Large intestine (tissue), 12 donors: ENCODE measurements at places on chromosomes 5 and 9.

DNA sequence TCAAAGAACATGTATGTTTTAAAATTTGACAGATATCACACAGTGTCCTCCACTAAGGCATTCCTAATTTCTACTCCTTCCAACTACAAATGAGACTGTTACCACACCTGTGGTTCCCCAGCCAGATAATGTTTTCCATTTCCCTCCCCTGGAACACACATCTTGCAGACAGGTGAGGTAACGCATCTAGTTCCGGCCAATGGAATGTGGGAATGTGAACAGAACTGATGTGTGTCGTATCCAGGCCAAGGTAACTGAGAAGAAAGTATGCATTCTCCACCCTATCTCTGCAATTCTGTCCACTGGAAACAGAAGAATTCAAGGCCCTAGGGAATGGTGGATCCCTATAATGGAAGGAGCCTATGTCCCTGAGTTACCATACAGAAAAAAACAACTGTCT is 19.9 kb upstream of the NR4A3 start:
- no peak for DNase-seq

DNA sequence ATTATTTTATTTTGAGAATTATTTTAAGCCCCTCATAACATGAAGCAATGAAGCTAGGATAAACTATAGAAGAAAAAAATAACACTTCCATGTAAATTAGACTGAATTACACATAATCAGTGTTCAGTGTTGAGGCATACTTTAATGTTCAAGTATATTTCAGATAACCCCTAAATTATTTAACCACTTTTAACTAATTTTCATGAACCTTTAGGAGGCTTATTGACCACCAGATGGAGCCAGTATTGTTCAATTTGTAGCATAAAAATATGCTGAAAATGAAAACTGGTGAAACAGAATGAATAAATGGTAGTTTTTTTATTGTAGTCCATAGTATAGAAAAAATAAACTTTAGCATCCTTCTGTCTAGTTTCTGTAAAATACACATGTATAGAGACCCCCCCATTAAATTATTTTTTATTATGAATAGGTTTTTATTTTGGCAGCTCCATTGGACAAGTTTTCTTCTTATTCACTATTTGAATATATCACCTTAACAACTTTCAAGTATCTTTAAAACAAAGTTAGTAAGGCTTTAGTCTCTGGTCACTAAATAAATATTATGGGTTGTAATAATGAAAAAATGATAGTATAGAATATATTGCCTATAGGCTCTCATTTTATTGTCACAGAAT is 190.1 kb downstream of the CWC27 start:
- no peak for DNase-seq

- DNase-seq, result no peak
Observed at GRCh38 chr5:96595300-96596090, 66.7 kb upstream of the CAST start.

GRCh38 chr5:74040811-74041491 is 415.0 kb downstream of the ARHGEF28 start:
- DNase-seq, result no peak

DNA sequence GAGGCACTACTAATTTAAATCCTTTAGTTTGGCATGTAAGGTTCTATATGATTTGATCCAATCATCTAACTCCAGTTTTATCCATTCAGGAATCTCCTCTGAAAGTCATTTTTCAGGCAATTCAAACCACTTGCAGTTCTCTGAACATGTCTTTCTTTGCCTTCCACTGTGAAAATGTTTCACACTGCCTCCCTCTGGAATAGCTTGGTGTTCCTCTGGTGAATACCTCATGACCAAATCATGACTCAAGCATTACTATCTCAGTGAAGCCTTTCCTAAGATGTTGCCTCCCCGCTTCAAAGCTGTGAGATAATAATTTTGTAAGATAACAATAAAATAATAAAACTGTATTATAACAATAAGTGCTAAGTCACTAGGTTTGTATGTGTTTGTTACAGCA is 981.1 kb downstream of the DTWD2 start:
- no peak for DNase-seq

DNA sequence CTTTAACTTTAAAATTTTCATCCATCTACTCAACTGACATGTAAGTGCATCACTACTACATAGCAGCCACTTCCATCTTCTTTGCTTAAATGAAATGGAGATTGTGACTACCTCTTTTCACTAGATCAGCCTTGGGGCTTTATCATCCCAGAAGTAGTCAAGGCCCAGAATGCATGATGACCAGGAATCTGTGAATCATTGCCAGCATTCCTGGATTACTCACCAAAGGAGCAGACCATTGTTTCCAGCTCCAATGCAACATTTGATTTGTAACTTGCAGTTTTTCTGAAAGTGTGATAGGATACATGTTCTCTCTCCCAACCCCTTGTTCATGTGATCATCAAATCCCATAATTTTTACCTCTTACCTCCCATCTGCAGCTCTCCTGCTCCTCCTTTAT is 65.1 kb downstream of the PLPPR1 start:
- DNase-seq, result no peak

DNA sequence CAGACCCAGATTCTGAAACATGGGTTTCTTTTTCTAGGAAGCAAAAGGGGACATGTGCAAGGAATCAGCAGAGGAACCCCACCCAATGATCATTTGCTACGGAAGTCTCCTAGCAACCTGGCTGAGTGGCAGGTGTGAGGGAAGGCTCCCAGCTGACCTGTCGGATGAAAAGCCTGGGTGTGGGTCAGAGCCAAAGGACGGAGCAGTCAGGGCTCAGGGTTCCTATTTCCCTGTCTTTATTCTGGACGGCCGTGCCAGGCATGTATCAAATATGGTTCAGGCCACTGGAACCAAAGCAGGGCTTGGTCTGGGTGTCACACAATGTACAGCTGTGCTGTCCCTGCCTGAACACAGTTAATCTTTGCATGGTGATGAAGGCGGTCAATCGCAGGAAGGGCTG is 20.1 kb downstream of the STK10 start:
- DNase-seq, result no peak

GRCh38 chr5:148887123-148887881 is 60.9 kb downstream of the ADRB2 start:
- no peak for DNase-seq

DNA sequence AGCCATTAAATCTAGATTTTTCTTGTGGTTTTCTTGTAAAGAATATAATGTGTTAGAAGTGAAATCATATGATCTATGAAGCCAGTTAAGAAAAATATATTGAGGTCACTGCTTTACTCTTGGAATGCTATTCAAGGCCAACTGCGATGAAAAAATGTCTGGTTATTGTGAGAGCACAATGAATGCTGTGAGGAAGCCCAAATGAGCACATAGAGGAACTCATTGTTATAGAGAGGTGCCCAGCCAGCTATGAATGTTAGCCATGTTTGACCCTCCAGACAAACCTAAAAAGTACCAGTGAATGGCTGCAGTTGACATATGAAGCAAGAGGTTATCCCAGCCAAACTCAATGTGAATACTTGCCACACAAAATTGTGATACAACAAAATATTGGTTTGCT is 359.8 kb upstream of the FAM174A start:
- no peak for DNase-seq

GRCh38 chr5:135895474-135896006 is at the start of gene IL9:
Gene IL9 (minus strand): TSS chr5:135895841. CDS start chr5:135895816, 25 bp downstream.
- no peak for DNase-seq

DNA sequence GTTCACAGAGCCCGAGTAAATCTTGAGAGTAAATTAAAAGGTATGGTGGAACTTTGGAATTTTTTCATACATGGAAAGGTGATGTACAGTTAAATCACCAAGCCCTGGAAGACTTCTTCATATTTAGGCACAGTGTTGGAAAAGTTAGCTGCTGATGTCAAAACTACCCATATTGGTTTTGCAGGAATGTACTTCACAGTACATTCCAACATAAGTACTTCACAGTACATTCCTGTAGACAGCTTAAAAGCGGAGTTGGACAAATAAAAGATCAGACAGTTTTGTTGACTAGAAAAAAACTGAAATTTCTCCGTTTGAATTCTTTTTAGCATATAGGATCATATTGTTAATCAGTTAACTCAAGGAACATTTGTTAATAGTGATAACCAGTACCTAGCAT is 1.8 kb downstream of the RANBP17 start:
- DNase-seq, result no peak

- DNase-seq, result no peak
Observed at GRCh38 chr5:125463466-125464092, 717.1 kb upstream of the ZNF608 start.

DNA sequence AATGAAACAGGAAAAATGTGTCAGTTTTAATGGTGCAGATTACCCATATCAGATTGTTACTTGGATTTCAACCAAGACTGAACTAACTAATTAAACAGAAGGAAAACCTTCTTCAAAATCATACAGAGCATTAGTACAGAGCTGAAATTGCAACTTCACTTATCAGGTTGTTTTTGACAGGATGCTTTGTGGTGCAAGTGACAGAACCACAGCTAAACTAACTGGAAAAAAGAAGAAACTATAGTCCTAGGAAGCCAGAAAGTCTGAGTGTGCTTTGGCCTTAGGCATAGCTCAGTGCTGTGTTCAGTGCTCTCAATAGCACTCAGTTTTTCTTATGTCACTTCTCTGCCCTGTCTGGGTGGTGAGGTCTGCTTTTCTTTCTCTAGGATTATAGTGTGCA is 267.4 kb downstream of the CHSY3 start:
- no peak for DNase-seq

DNA sequence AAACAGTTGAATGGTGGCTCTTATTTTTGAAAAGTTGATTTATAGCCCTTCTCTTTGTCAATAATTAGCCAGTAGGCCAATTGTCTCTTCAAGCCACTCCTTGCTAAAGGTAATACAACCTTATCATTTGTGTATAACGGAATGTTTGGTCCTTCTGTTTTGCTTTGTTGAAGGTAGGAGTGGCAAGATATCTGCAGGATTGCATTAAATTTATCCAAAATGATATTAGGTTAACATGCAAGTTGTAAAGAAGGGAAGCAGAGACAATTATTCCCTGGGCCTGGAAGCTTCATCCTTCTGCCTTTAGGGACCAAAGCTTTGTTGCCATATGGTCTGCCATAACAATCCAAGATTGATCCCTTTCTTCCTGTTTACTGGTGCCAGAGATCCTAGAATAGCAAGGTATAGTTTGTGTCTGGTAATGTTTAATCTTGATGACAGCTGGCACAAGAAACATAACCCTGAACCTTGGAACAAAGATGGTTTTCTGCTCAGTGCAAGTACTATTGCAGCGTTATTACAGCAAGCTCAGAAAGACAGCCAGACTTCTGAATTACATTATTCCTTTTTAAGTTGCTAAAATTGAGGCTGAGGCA is 15.5 kb upstream of the FSD1L start:
- DNase-seq, result peak; percentile 65
